AG04449 (cell line): ENCODE measurements at places on chromosomes 12 and 14.
A peak's percentile ranks its signal among the peaks of the same experiment; 100 is the strongest.

- no peak for DNase-seq
Measured at GRCh38 chr14:67852926-67853604, 33.5 kb downstream of the RAD51B start.

GRCh38 chr12:30692470-30692869, 3.2 kb downstream of the IPO8 start:
- DNase-seq = no peak

DNA sequence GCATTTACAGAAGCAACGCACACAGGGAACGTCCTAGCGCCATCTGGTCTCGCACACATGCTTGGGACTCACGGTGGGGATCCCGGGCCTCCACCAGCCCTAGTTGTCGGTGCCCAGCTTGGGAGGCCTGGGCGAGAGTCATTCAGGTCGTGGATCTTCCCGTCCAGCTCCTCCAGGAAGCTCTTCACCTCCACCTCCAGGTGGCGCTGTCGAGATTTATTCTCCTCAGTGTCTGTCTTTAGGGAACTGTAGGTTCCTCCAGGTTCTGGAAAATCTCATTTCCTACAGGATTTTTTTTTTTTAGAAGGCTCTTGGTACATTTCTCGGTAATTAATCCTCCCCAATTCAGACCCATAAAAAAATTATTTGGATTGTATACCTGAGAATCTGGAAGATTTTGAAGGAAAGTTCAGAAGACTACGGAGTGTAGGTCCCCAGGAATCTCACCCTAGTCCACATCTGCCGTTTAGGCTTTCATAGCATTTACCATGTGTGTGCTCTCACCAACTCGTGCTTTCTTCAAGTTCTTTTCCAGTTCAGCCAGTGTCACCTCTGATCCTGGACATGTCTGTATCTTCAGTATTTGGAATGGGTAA, 910.0 kb downstream of the TMEM121 start:
- no peak for DNase-seq

- no peak for DNase-seq
Measured at GRCh38 chr12:118467641-118468305, 91.4 kb downstream of the SUDS3 start.

GRCh38 chr12:90027889-90028634, 319.4 kb upstream of the ATP2B1 start:
- no peak for DNase-seq

DNA sequence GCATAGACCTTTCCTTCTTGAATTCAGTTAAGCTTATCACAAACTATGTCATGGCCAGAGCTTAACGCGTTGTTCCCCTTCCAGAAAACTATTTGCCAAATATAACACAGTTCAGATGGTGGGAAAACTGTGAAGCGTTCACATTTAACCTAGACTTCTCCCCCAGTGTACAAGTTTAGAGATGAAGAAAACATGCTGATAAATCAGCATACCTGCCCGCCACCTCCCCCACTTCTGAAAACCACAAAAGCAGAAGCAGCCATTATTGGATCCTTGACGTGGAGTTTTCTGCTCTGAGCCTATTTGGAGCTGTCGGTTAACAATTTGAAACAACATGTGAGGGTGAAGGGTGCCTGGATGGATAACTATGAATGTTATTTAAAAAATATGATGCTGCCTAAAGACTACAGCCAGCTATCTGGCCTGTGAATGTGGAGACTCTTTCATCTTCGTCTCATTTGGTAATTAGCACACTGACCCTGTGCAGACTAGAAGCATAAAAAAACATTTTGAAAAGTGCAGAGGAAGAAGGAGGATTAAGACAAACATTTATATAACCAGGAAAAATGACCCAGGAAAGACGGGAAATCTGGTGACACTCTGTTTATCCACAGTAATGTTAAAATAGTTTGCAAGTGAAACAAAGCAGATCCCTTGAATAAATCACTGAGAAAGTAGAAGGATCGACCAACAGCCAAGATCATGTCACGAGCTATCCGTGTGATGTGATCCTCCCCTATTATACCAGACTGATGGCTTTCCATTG, 408.2 kb downstream of the AEBP2 start:
- no peak for DNase-seq

DNA sequence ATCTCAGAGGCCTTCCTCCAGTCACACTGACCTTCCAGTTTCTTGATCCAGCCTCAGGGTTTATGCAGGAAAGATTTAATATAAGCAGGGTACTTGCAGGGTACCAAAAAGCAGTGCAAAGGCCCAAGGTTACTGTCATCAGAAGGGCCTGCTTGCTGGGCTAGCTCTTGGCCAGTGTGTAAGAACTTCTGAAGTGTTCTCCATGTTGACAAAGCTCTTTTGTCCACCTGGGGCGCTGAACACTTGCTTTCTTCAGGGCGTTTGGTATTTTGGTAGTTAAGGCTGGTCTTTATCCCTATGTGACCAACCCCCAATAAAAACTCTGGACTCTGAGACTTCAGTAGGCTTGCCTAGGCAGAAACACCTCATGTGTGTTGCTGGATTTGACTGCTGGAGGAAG, 69.7 kb downstream of the ZC3H14 start:
- no peak for DNase-seq

GRCh38 chr14:23638414-23639047, 2.4 kb downstream of the DHRS2 start:
- no peak for DNase-seq

GRCh38 chr12:46402451-46402850, 29.9 kb upstream of the SLC38A2 start:
- peak; percentile 74 for DNase-seq

DNA sequence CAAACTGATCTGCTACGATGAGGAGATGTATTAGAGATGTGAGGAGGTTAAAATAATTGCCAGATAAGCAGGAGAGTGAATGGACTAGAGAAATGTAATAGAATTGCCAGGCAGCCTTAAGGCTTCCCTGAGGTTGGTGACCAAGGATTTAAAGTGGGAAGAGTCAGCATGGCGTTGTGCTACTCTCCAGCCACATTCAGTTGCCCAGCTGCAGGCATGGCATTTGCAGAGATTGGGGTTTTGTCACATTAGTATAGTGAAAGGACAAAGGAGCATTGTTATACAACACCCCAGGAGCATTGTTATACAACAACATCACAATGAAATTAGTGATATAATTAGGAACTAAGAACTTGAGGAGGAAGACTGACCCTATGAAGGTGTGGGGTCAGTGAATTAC, 31.7 kb downstream of the MARK3 start:
- DNase-seq = no peak

DNA sequence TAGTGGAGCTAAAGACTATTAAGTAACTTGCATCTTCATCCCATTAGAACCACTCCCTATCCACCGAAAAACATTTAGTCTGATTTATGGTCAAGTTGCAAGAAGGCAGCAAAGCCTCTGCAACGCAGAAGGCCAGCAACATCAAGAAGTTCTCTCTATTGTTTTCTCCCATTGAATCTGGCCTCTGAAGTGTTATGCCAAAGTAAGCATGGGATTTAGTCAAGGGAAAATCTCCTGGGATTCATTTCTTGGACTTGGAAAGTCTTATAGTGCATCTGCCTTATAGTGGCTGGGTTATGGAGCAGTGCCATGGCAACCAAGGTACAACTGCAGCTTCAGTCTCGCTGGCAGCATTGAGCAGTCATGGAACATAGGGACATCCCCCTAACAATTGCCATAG, 87.7 kb upstream of the KRR1 start:
- DNase-seq = no peak

GRCh38 chr12:113664224-113664681, 192.6 kb upstream of the LHX5 start:
- no peak for DNase-seq

DNA sequence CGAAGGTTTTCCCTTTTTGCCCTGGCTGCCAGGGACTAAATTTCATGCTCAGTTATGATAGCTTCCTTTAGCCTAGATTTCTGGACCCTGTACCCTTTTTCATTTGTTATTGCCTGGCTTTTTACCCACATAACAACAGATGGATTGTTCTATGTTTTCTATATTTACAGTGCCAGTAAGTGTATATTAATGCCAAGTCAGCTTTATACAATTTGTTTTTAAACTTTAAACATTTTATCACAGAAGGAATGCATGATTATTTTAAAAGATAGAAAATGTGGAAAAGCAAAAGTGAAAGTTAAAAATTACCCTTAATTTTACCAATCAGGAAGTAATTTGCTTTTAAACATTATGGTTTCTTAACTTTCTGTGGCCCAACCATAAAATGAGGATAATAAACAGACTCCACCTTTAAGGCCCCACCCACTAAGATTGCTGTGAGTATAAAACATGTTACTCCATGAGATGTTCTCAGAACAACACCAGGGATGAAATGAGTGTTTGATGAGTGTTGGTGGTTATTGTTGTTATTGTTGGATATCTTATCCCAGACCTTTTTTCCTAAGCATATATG, 496.8 kb downstream of the EGLN3 start:
- no peak for DNase-seq

DNA sequence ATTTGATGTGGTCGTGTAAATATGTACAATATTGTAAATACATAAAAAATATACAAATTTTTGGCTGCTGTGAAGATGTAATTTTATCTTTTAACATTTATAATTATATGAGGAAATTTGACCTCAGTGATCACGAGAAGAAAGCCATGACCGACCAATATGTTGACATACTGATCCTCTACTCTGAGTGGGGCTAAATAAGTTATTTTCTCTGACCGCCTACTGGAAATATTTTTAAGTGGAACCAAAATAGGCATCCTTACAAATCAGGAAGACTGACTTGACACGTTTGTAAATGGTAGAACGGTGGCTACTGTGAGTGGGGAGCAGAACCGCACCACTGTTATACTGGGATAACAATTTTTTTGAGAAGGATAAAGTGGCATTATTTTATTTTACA, 49.6 kb downstream of the TBK1 start:
- DNase-seq = no peak

DNA sequence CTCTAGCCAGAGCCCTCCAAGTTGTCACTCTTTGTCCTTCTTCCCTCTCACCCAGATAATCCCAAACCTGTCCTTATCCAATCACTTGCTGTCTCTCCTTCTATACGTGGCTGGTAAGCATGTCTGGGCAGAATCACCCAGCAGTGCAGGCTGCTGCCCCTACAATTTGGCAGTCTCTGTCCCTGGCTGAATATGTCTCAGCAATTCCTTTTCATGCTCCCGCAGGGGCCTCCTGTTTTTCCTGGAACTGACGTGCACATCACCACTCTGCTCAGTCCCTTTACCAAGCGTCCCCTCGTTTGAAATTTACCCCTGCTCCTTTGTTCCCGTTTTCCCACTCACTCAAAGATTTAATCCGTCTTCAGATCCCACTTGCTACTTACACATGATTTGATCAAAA, 80.0 kb downstream of the ST8SIA1 start:
- no peak for DNase-seq

DNA sequence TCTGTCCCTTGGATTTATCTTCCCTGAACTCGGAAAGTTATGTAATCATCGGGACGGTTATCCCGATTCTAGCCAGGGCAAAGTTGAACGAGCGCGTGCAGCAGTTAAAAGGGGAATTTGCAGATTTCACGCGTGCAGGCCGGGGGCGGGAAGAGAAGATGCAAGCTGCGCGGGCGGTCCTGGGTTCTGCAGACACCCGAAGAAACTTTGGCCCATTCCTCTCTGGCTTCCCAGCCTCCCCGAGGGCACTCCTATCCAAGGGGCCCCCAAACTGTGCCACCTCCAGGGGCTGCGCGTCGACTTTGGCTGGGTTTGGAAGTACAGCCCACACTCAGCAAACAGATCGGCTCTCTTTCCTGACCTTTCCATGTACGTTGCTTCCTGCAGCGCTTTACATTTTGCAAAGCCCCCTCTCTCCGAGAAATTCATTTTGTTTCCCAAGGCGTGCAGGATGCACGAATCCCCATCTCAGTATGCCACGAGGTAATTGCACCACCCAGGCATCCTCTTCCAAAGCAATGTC, 941 bp upstream of the PPP1CC start:
- DNase-seq = no peak

DNA sequence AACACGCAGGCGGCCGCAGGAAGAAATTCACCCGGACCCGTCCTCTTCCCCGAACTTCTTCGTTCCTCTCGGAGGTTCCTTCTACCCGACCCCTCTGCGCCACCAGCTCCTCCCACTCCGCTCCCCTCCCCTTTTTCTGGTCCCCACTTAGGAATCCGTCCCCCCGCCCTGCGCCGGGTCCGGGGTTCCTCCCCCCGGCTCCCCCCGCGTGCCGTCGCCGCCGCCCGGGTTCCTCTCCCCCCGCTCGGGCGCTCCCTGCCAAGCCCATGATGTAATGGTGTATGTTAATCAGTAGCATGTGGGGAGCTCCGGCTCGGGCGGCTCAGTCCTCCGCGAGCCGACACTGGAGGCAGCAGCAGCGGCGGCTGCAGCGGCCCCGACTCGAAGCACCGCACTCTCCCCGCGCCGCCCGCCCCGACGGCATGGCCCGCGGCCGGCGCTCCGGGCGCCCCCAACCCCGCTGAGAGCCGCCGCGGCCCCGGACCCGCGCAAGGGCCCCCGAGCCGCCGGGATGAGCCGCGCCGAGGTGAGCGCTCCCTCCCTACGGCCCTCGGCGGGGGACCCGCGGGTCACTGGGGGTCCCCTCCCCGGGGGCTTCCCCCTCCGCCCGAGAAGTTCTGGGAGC, 1.0 kb upstream of the SAMD4A start:
- DNase-seq = no peak

GRCh38 chr12:68397566-68398158, 65.5 kb upstream of the MDM1 start:
- no peak for DNase-seq

GRCh38 chr12:47507221-47507620, 198.6 kb downstream of the RPAP3 start:
- DNase-seq = no peak

- no peak for DNase-seq
Measured at GRCh38 chr12:2309647-2310046, 256.9 kb downstream of the CACNA1C start.

DNA sequence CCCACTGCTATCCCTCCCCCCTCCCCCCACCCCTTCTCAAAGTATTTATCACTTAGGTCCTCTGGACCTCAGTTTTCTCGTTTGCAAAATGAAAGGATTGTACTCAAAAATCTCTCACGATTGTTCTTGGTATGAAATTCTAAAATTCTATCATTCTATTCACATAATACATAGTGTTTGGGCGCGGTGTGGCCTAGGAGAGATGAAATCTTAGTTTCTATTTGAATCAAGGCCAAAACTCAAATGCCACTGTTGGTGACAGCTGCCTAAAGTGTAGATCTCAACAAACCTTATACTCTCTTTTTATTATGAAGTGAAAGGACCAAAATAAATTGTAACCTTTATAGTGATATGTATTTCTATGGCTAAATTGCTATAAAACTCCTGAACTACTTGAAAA, 23.7 kb upstream of the YAF2 start:
- no peak for DNase-seq

DNA sequence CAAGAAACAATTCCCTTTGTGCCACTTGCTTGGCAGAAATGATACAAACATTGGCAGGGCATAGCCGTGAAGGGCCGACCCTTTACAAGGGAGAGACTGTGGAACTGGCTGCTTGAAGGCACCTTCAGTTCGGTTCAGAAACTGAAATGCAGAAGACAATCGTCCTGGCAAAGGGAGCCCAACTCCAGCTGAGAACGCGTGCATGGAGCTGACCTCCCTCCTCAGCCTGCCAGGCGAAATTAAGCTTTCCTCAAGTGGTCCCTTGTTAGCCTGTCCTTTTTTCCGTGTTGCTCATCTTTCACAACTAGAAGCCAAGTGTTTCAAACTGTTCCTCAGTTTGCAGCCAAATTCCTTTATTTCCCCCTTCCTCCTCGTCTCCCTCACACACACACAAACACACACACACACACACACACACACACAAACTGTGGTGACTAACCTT, 8.1 kb downstream of the LGR5 start:
- no peak for DNase-seq

- no peak for DNase-seq
Measured at GRCh38 chr14:84254290-84254689, 1275.7 kb upstream of the FLRT2 start.

- no peak for DNase-seq
Measured at GRCh38 chr14:31484754-31485153, 3.1 kb downstream of the GPR33 start.

- no peak for DNase-seq
Measured at GRCh38 chr12:130073721-130074120, 88.5 kb upstream of the FZD10 start.
